ENCODE measurements at places on chromosomes 4 and X.

DNA sequence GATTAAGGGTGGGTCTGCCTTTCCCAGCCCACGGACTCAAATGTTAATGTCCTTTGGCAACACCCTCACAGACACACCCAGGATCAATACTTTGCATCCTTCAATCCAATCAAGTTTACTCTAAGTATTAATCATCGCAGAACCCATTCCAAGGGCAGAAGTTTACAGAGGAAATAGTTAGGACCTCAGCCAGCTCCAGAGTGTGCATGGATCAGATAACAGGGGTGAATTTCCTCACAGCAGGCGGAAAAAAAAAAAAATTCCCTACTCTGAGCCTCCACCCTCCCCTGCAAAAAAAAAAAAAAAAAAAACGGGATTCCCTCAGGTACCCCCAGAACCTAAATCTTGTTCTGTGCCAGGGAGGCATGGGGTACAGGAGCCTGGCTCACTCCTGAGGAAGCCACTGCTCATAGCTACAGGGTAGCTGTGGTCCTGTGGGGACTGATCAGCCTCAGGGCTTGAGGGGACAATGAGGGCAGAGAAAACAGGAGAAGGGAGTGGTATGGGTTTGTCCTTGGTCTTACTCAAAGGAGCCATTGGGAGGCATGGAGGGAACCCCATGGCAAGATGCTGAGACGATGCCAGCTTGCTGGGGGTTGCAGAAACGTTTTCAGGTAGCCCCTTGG, 113.0 kb downstream of the DHRSX start:
- no peak for DNase-seq

DNA sequence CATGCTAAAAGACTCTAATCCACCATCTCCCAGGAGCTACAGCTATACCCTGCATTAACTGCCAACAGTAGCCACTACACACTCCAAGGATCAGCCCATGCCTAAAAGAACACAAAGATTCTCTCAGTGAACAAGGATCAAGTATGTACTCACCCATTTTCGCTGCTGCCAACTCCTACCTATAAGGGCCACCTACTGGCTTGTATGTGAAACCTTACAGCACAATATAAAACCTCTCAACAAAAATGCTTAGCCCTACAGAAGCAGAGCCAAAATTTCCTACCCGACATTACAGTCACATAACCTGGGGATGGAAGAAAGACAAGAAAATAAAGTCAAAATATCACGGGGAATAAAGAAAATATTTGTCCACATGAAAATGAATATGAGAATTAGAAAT, 562.8 kb upstream of the POU3F4 start:
- DNase-seq: no peak

DNA sequence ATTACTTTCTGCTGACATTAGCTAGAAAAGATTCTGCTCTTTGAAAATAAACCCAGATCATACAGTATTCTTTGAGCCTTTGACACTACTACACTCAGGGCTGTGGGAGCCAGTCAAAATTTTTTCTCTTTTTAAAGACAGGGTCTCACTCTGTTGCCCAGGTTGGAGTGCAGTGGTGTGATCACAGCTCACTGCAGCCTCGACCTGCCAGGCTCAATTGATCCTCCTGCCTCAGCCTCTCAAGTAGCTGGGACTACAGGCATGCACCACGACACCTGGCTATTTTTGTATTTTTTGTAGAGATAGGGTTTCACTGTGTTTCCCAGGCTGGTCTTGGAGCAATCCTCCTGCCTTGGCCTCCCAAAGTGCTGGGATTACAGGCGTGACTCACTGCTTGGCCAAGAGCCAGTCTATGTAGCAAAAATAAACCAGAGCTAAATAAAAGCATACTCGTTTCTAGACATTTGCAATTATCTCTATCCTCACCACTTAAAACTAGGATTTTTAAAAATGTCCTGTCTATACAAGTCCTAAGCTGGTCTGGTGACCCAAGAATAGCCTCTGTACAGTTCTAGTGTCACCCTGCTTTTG, 43.2 kb downstream of the AKAP4 start:
- DNase-seq: no peak

- DNase-seq: no peak
These were observed 24.3 kb downstream of the RAI2 start for GRCh38 chrX:17836830-17837229.

GRCh38 chr4:141074098-141074878, 59.0 kb downstream of the RNF150 start:
- DNase-seq: no peak

- DNase-seq: no peak
These were observed 14.6 kb downstream of the NDUFB11 start for GRCh38 chrX:47129899-47130358.

- no peak for DNase-seq
These were observed 230.2 kb downstream of the MID1 start for GRCh38 chrX:10390187-10390586.

GRCh38 chr4:6917461-6918271, 8.0 kb downstream of the TBC1D14 start:
- DNase-seq: no peak

DNA sequence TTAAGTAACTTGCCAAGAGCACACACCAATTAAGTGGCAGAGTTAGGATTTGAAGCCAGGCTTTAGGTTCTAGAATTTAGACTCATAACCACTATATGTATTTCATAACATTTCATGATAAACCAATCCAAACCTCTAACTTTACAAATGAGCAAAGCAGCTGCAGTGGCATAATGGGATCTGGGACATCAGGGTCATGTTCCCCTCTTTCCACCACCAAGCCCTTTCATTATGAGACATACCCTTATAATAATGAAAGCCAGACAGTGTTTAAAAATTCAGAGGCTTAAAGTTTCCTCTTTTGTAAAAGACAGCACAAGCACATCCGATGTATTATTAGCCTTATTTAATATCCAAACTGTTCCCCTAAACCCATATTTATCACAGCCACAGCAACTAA, 28.3 kb upstream of the AMELX start:
- no peak for DNase-seq

GRCh38 chr4:37964734-37965457, 4.7 kb downstream of the PTTG2 start:
- DNase-seq: no peak

DNA sequence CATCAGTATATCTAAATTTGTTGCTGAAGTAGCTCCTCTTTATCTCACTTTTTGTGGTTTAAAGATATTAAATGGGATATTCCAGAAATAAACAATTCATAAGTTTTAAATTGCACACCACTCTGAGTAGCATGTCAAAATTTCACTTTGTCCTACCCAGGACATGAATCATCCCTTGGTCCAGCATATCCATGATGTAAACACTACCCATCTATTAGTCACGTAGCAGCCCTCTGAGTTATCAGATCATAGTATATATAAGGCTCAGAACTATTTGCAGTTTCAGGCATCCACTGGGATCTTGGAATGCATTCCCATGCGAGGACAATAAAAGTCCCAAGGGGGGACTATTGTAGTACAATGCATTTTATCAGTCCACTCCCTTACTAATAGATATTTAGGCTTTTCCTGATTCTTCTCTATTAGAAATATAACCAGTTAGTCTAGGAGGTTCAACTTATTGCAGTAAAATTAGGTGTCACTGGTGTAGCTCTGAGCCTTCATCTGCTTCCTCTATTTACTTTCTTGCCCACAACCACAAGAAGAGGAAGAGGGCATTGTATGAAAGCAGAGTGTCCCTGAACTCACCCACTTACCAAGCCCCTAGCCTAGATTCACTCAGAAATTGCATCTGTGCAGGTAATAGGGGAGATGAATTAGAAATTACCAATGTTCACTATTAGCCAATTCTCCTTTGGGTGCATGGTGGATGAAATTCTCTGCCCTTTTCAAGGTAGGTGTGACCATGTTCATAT, 409.8 kb upstream of the GALNT7 start:
- no peak for DNase-seq

- DNase-seq: no peak
These were observed 34.5 kb upstream of the NKRF start for GRCh38 chrX:119640731-119641170.

- DNase-seq: no peak
These were observed 1.1 kb upstream of the NSG1 start for GRCh38 chr4:4385729-4386295.

DNA sequence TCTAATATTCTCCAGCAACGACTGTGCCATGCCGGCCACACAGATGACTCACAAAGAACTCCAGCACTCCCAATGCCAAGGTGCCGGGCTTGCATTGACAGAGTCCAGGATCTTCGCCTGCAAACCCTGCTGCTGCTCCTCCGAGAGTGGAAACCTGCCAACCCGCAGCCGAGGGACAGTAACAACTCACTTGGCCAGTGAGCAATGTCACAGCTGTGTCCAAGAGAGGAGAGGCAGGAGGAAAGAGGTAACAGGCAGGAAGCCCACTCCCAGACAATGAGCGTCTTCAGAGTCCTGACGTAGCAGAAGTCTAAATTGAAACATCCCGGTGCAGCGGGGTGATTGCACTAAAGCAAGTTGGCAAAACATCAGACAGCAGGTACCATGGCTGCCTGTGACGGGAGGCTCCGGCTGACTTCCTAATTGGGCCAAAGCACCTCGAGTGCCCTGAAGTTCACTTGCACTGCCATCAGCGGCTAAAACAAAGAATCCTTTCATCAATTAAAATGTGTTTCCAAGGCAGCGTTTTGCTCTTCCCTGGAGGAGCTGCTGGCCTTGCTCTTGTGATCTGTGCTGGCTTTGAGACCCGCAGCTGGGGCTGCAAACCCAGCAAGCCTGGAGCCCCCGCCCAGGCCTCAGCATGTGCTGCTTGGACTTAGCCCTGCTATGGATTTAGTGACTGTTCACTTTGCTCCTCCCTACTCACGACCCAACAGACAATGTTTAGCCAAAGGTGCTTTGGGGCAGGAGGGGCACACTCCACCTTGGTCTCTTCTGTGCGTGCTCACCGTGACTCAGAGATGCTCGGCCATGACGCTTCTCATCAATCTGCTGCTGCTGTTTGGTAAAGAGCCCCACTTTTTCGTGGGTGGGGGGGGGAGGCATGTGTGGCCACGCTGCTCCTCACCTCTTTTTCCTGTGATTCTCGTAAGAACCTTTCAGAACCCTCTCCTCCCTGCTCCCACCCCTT, 36.5 kb downstream of the DCTD start:
- DNase-seq: no peak

GRCh38 chr4:112327965-112328733, 31.0 kb downstream of the ALPK1 start:
- no peak for DNase-seq

DNA sequence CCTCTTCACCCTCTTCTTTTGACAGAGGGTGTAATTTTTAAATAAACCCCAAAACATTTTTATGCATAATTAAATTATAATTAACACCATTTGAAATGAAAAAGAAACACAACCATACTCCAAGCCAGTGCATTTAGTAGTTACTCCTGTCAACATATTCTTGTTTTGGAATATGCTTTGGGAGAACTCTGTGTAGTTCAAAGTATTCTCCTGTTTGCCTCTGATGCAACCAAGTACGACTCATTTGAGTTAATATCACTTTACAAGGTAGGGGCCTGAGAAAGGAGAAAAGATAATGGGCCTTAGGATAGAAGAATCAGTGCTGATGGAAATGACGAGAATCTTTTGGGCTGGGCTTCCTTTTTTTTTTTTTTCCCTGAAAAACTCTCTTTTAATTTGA, 2.7 kb downstream of the PTPN13 start:
- no peak for DNase-seq

GRCh38 chr4:88390128-88390527, 11.5 kb downstream of the HERC6 start:
- DNase-seq: no peak

- no peak for DNase-seq
These were observed 20.2 kb downstream of the GYG2 start for GRCh38 chrX:2848871-2849301.

DNA sequence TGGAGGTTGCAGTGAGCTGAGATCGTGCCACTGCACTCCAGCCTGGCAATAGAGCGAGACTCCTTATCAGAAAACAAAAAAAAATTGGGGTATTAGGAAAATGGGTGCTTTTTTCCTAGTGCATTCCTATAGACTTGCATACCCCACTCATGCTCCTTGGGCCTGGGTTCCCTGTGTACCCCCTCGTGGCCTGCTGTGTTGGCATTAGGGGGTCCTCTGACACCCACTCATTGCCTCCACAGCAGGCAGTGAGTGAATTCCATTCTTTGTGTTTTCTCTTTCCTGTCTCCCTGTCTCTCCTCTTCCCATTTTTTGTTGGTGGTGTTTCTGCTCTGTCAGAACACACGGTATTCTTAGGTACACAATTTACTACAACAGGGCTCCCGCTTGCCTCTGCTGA, 42.8 kb downstream of the TNIP2 start:
- DNase-seq: no peak

GRCh38 chr4:129929052-129929451, 833.1 kb downstream of the C4orf33 start:
- DNase-seq: no peak

GRCh38 chr4:75122424-75123014, 189.6 kb downstream of the PARM1 start:
- DNase-seq: no peak

- DNase-seq: no peak
These were observed 152.0 kb upstream of the SFRP2 start for GRCh38 chr4:153940916-153941315.

- no peak for DNase-seq
These were observed 11.2 kb downstream of the BLTP1 start for GRCh38 chr4:122163301-122163700.

- no peak for DNase-seq
These were observed 135.2 kb downstream of the PCDH19 start for GRCh38 chrX:100274916-100275315.

- DNase-seq: no peak
These were observed 34.4 kb upstream of the RBM41 start for GRCh38 chrX:107153005-107153404.

DNA sequence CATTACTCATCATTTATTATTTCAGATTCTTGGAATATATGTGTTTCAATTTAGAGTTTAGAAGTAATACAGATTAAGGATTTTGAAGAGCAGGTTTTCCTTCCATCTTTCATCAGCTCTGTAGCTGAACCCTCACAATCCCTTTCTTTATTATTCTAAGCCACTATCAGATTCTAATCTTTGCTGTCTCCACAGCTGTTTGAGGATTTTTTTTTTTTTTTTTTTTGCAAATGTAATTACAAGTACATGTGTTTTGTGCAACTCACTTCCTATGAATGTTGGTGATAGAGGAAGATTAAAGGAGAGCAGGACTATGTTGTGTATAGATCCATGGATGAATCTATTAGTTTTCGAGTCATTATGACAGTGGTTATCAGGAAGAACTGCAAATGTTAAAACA, 87.4 kb upstream of the TENM3 start:
- no peak for DNase-seq

- no peak for DNase-seq
These were observed 54.0 kb downstream of the SLC9A7 start for GRCh38 chrX:46704767-46705386.
